CMK (cell line): ENCODE measurements at places on chromosomes 7 and 10.

GRCh38 chr7:4132221-4132620 is 549.9 kb upstream of the FOXK1 start:
- no peak for DNase-seq

GRCh38 chr7:92057375-92057774 is 76.9 kb downstream of the CYP51A1 start:
- DNase-seq: no peak

DNA sequence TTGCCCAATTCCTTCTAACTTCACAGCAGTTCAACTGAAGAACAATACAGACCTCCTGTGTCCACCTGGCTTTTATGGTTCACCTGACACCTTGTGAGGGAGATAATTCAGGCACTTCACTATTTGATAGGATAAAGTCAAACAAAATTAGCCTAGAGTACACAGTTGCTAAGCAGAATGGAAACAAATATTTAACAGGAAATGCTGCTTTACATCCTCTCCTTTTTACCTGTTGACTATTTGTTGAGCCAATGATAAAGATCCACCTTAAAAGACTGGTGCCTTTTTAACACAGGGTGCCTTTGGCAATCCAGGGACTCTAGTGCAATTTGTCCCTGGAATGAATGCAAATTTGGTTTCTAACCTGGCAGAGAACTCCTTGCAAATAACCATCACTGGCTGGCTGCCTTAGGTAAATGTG is 39.8 kb downstream of the ITPRID1 start:
- no peak for DNase-seq

DNA sequence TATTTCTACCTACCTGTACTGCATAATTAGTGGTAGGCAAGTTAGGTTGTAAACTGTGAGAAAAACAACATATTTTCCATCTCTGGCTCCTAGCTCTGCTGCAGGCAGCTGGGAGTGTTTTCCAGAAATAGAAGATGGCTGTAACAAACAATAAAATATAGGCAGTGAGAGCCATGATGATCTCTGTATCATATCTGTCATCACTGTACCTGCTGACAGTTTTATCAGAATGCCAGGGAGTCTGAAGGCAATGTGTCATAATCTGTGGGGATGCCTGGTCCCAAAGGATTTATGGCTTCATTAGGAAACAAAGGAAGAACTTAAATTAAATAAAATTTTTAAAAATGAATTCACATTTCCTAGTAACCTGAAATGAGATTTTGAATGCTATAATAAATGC is 160.9 kb upstream of the SMIM30 start:
- no peak for DNase-seq

DNA sequence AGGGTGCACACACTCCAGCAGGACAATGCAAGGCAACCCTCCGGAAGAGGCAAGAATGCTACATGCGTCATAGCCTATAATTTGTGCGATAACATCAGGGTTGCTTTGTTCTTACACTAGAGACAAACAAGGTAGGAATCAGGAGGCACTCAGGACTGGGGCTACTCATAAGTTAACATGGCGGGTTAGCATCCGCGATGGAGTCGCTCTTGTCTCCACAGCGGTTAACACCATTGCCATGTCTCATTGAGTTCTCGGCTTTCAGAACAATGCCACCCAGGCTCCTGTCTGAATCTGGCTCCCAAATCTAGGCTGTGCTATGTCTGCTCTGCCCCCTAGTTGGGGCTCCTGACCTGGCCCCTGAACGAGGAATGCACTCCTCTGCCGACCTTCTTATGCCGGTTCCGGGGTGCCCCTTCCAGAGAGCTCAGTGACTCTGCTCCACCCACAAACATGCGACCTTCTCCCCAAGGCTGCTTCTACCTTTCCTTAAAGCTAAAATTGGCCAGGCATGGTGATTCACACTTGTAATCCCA is 24.9 kb upstream of the SLF2 start:
- no peak for DNase-seq

DNA sequence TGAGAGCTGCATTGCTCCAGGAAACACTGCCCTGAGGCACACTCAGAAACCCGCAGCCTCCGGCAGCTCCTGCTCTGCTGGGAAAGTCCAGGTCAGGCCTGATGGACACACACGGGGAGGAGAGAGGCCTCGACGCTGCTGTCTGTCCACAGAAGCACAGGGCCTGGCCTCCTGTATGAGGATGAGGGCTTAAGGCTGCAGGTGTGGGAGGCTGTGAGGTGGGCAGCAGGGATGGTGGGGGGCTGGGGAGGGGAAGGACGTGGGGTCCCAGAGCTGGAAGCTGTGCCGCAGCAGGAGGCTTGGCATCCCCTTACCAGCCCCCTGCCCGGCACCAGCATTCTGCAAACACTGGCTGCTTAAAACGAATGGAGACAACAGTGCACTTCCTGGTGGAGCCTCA is 186.2 kb downstream of the DNAJB6 start:
- DNase-seq: no peak

- no peak for DNase-seq
Measured at GRCh38 chr7:103148994-103149807, at the start of gene NAPEPLD. Gene NAPEPLD (minus strand): TSS chr7:103149099. CDS start chr7:103128776, 20,323 bp downstream.
